ENCODE measurements at places on chromosomes 3 and 15. TPM values are rescaled to one million over a fixed set of nuclear protein-coding genes. Genes with fewer than 3 reads are reported as not detected.

GRCh38 chr15:60573936-60574335 lies 95.0 kb upstream of the ICE2 start:
- no peak for DNase-seq

GRCh38 chr15:42172475-42172874 lies 16.0 kb upstream of the PLA2G4F start:
- no peak for DNase-seq

- no peak for DNase-seq
Measured at GRCh38 chr3:41208507-41209220, 9.4 kb downstream of the CTNNB1 start.

Gene ACKR4
- not detected for total RNA-seq

- DNase-seq: no peak
Measured at GRCh38 chr3:55480911-55481743, 6.0 kb downstream of the WNT5A start.

DNA sequence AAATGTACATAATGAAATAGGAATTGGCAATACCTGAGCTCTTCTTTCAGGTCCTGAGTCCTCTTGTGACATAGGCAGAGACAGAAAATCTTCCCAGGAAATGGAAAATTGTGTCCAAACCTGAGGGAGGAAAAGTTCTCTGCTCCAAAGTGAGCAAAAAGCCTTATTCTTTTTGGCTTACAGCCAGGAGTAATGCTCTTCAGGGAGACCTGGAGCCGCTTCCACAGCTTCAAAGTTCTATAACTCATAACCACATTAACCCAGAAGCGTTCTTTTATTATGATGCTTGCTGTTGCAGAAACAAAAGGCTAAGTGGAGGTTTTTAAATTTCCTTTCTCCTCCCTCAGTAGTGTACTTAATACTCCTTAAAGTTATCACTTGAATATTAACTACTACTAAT lies 633 bp downstream of the IGSF10 start:
- DNase-seq: no peak
